ENCODE measurements at places on chromosomes 11 and 22. TPM values are rescaled to one million over a fixed set of nuclear protein-coding genes. Genes with fewer than 3 reads are reported as not detected.

APOL4 gene
- total RNA-seq: 5.1 TPM

MN1 gene
- 14.8 TPM for total RNA-seq

- DNase-seq: no peak
Observed at GRCh38 chr11:34749666-34750659, 129.1 kb downstream of the EHF start.

DNA sequence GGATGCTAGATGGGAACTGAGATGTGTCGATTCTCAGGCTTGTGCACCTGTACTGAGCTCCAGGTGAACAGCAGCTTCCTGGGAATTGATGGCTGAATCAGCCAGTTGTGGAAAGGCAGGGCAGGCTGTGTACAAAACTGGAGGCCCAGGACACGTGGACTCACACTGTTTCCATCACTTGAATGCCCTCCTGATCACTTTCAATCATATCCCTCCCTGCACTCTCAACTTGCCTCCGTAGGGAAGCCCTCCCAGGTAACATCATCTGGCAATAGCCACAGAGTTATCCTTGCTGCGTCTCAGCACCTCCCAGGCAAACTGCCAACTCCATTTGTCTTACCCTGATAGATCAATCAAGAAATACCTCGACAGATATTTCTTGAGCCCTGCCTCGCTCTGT, 10.1 kb downstream of the FAM83F start:
- no peak for DNase-seq

- no peak for DNase-seq
Observed at GRCh38 chr22:27212617-27213177, 555.3 kb downstream of the MIAT start.

DNA sequence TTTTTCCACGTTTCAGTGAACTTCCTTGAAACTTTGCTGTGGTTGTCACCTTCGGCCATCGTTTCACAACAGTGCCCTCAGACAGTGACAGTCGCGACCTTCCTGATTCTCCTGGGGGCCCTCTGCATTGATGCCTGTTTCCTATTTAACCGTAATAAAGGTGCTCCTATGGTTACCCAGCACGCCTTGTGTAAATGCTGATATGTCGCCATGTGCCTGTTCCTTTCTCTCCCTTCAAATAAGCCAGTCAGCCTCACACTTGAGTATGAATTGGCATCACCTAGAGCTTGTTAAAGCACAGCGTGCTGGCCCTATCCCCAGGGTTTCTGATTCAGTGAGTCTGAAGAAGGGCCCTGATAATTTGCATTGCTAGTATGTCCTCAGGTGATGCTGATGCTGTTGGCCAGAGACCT, 104.8 kb downstream of the MICAL2 start:
- DNase-seq: no peak
